ENCODE measurements at places on chromosomes 3 and 15. TPM values are rescaled to one million over a fixed set of nuclear protein-coding genes. Genes with fewer than 3 reads are reported as not detected.

Gene IGDCC3
- total RNA-seq, result not detected

Gene GABRR3
- not detected for total RNA-seq

Gene TM4SF18
- not detected for total RNA-seq

Gene WDR93
- 0.17 TPM for total RNA-seq

Gene CNTN4
- 0.51 TPM for total RNA-seq

Gene SLC22A13
- total RNA-seq, result 0.33 TPM

Gene TM4SF4
- total RNA-seq, result 0.26 TPM

Gene HIGD1A
- total RNA-seq, result 98.6 TPM

Gene CPLX3
- total RNA-seq, result not detected

Gene WNT7A
- total RNA-seq, result not detected

Gene SLC22A14
- 0.17 TPM for total RNA-seq

Gene ANKRD28
- 109 TPM for total RNA-seq

Gene SEMA6D
- 13.4 TPM for total RNA-seq

Gene GP5
- total RNA-seq, result 0.17 TPM

Gene NAALADL2
- total RNA-seq, result 11.6 TPM

Gene LYZL4
- total RNA-seq, result not detected

Gene PRR20G
- not detected for total RNA-seq

Gene SV2B
- under 0.01 TPM for total RNA-seq

Gene AGBL1
- total RNA-seq, result not detected

Gene ARHGEF26
- total RNA-seq, result 1.3 TPM

Gene ALPK3
- 0.50 TPM for total RNA-seq

Gene PEX11A
- total RNA-seq, result 15.9 TPM

Gene SIDT1
- not detected for total RNA-seq

Gene LIPH
- total RNA-seq, result under 0.01 TPM

Gene ITIH3
- 0.17 TPM for total RNA-seq

Gene STRA6
- 0.17 TPM for total RNA-seq

Gene PLXND1
- total RNA-seq, result 109 TPM

Gene SERINC4
- total RNA-seq, result under 0.01 TPM

Gene CNTN3
- 8.3 TPM for total RNA-seq

Gene CELF6
- total RNA-seq, result 0.17 TPM

Gene SCN10A
- total RNA-seq, result not detected

Gene CCR8
- not detected for total RNA-seq

Data from fibroblast of lung (primary cell).